Putamen (tissue), 1 donor: ENCODE measurements at places on chromosomes 2 and 18.

DNA sequence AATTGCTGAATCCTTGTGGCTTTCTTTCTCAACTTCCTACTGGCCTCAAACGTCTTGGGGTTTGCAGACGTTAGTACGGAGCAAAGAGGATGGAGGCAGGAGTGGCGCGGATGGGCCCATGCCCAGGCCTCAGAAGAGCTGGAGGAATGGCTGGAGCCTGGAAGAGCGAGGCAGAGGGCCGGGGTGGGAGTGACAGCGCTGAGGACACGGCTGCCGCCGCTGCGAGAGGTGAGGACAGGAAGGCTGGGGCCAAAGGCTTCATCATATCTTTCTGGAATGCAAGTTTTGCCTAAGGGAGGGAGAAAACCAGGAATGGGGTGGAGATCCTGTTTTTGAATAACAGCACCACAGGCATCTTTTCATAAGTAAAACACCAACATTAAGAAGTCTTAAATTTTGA is 178.5 kb upstream of the SESTD1 start:
- no peak for DNase-seq

DNA sequence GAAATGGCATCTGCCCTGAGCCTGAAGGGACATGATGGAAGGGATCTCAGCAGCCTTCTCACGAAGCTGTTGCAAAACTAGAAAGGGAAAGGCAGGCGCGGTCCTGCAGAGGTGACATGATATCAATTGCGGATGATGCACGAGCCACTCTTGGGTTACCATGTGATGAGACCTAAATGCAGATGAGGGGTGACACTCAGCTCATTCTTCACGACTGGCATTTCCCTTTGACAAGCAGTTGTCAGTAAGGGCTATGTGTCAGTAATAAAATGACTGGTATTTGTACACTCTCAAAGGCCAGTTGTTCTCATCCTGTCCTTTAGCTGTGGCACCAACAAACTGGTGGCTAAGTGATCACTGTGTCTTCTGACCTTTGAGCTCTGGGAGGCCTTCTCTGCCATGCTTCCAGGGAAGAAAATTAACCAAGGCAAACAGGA is 273.6 kb downstream of the ETAA1 start:
- DNase-seq, result no peak

- DNase-seq, result no peak
Measured at GRCh38 chr18:79954791-79955190, 3.3 kb upstream of the SLC66A2 start.

DNA sequence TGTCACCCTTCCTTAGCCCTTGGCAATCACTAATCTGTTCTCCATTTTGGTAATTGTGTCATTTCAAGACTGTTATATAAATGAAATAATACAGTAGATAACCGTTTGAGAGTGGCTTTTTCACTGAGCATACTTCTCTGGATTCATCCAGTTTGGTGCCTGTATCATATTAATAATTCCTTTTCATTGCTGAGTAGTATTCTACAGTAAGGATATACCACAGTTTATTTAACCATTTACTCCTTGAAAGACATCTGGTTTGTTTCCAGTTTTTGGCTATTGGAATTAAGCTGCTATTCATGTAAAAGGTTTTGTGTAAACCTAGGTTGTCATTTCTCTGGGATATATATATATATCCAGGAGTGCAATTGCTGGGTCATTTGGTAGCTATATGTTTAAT is 44.6 kb upstream of the TGFA start:
- no peak for DNase-seq

DNA sequence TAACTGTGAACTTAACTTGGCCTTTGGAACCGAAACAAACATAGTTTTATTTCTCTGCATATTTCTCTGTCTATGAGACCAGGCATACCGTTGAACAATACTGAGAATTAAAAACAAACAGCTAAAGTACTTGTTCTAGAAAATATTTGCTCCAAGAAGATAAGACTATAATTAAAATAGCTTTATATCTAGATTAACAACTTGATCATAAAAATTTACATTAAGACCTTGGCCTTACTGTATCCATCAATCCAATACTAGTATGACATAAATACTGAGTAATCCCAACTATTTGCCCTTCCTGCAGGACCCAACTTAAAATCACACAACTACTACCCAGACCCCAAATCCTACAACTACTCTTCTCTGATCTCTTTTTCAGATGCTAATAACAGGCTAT is 260.9 kb downstream of the RIT2 start:
- no peak for DNase-seq

- DNase-seq, result no peak
Measured at GRCh38 chr2:9343524-9343923, 79.8 kb downstream of the ITGB1BP1 start.

DNA sequence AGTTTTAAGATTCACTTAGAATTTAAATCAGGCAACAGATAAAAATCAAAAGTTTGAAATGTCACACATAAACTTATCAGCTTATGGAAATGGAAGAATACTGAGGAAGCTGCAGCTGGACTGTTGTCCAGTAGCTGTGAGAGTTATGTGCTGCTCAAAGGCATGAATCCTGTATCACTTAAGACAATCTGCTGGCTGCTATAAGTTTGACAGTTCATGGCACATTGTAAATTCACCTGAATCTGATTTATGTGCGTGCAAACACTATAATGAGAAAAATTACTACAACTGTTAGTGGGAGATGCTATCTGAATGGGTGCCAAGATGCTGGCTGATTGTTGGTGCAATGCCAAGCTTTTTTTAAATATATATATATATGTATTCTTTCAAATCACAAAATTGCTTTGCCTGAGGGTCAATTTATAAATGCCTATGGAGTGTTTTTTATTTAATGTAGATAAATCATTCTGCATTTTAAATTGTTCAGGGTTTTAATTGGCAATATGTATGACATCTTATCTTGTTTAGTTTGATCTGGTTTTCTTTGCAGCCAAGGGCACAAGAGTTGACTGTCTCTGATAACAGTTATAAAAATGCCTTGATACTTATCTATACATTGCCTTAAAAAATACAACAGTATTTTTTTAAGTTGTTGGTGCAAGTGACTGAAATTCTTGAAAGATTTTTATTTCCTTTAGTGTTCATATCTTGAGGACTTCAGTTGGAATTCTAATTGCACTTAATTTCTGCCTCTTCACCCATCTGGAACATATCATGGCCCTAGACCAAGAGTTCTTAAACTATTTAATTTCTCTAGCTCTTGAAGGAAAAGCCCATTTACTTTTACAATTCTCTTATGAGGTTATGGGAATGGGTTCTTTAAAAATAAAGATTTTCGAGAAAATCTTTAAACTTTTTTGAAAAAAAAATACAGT is 48.7 kb downstream of the CAVIN2 start:
- no peak for DNase-seq

- no peak for DNase-seq
Measured at GRCh38 chr2:118689874-118690273, 157.6 kb downstream of the EN1 start.

GRCh38 chr2:134712736-134713135 is 6.1 kb downstream of the TMEM163 start:
- DNase-seq, result no peak

DNA sequence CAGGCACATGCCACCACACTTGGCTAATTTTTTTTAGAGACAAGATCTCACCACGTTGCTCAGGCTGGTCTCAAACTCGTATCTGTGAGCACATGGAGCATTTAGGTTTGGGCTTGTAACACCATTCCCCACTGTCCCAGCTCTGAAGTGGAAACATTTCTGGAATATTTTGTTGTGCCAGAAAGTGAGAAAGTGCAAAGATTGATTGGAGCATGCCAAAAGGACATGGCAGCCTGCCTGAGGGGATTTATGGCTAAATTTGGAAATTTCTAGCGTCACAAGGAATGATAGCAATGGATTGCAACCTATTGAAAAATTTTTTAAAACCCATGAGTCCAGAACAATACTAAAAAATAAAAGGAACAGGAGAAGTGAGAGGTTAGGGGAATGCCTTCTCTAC is 136.8 kb downstream of the ESCO1 start:
- no peak for DNase-seq

- DNase-seq, result no peak
Measured at GRCh38 chr2:197137231-197137630, 173.3 kb downstream of the ANKRD44 start.

- DNase-seq, result no peak
Measured at GRCh38 chr2:227813562-227814353, at the start of gene CCL20. Gene CCL20 (plus strand): TSS chr2:227813842. CDS start chr2:227813912, 70 bp downstream.

DNA sequence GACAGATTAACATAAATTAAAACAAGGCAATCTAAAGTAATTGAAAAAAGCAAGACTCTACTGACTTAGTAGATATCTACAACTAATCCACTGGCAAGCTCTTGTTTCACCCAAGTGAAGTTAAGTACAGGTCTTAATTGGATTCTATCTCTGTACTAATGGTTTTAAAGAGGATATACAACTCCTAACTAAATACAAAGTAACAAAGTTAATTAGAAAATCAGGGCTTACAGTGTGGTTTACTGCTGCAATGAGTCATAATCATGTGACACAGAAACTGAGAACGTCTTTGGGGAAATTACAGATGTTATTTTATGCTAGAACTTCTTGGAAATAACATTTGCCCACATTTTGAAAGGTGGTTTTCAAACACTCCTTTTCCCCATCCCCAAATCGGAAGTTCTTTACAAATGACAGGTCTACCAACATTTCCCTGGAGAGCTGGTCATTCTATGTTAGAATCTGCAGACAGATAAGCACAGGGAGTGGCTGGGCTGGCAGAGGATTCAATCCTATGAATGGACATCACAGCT is 245.3 kb downstream of the STK39 start:
- DNase-seq, result no peak

- no peak for DNase-seq
Measured at GRCh38 chr2:179765666-179766065, 95.7 kb downstream of the ZNF385B start.

DNA sequence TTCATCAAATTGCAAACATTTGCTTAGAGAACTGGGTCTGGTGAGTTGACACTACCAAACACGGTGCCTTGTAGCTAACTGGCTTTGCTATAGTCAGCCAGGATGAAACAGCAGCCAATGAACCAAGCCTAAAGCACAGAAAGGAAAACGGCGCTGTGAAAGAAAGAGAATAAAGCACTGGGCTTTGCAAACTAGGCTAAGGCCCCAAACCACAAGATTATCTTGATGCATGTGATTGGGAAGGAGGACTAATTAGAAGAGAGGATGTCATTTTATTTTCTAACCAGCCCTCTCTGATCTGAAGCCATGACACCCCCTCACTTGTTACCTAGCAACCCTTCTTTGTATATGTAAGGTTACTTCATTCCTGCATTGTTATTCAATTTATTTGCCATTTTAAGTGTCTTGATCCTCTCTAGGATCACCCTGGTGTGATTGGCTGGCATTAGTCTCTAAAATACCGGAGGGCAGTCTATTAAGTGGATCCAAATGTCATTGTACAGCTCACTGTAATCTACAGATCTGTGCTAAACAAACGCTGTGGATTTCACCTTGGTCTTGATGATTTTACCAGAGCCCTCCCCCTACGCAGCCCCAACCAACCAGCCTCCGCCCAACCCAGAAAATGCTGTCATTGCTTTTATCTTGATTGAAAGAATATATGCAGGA is 395.4 kb upstream of the ACVR2A start:
- peak; percentile 11 for DNase-seq

DNA sequence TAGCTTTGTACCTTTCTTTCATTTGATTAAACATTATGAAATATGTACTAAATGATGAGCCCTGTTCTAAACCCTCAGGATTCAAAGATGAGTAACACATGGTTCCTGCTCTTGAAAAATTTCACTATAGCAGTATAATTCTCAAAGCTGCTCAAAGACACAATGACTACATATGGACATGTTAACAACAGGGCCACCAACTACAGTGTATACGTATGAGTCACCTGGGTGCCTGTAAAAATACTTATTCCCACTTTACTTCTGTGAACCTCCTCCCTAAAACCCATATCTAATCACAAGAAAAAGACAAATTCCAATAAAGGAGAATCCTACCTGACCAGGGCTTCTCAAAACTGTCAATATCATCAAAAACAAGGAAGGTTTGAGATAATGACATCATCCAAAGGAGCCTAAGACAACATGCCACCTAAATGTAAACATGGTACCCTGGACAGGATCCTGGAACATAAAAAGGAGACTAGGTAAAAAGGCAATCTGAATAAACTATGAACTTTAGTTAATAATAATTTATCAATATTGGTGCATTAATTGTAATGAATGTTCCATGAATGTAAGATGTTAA is 84.7 kb downstream of the FAM161A start:
- DNase-seq, result no peak

DNA sequence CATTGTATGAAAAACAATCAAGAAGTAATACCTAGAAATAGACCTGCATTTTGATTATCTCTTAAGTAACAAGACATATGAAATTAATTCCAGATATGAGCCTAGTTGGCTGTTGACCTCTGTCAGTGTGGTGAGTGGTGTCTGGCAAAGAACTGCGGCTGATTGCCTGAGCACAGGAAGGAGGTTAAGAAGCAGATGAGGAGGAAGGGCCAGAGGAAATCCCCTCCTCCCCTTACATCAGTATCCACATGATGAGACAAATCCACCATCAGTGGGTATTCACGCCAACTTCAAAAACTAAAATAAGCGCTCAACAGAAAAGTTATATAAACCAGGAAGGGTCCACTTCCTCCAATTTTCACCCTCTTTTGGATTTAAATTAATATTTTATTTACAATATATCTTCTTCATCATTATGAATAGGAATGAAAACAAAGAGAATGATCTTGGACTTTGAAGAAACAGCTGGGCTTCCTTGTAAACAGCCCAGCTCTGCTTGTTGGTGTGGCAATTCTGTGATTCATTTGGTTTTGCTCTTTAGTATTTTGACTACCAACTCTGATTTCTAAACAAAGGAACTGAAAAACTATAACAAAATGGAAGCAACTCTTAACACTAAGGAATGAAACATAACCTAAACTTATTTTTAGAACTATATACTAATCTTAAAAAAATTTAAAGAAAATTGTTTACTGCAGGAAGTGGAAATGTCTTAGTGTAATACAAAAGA is 27.3 kb downstream of the RFTN2 start:
- DNase-seq, result no peak

DNA sequence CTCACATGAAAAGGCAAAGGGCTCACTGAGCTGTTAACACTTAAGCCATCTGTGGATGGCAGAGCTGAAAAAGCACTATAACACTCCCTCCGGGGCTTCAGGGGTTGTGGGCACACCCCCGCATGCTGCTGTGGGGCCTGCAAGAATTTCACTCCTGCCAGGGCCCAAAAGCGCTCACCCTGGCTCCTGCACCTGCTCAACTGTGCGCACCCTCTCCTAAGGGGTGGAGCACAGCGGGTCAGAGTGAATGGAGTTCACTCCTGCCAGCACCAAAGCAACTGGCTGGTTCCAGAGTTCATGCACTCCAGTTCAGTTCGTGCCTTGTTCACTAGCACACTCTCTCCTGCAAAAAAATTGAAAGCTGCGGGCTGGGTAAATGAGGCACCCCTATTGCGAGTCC is 814.2 kb upstream of the SLC39A10 start:
- no peak for DNase-seq

GRCh38 chr2:133223226-133223625 is 345.0 kb downstream of the NCKAP5 start:
- DNase-seq, result no peak
